ENCODE measurements at places on chromosomes 1 and 21. TPM values are rescaled to one million over a fixed set of nuclear protein-coding genes. Genes with fewer than 3 reads are reported as not detected.

DNA sequence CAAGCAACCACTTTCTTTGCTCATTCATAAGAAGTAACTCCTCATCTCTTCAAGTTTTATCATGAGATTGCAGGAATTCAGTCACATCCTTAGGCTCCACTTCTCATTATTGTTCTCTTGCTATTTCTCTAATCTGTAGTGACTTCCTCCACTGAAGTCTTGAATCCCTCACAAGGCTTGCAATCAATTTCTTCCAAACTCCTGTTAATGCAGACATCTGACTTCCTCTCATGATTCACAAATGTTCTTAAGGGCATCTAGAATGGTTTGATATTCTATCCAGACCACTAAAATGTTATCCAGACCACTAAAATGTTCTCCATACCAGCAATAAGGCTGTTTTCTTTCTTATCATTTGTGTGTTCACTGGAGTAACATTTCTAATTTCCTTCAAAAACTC lies 528.1 kb downstream of the DPYD start:
- no peaks in the 10 kb centered on the region for H3K36me3 ChIP-seq
- no peak overlapping the region for H3K4me3 ChIP-seq
- no peaks in the 10 kb centered on the region for H3K27me3 ChIP-seq
- no peak for DNase-seq
- H3K4me1 ChIP-seq = no peaks in the 10 kb centered on the region

- no peak for DNase-seq
- H3K27ac ChIP-seq = no peak overlapping the region
Observed at GRCh38 chr1:183656355-183656754, 3.2 kb upstream of the APOBEC4 start.

DNA sequence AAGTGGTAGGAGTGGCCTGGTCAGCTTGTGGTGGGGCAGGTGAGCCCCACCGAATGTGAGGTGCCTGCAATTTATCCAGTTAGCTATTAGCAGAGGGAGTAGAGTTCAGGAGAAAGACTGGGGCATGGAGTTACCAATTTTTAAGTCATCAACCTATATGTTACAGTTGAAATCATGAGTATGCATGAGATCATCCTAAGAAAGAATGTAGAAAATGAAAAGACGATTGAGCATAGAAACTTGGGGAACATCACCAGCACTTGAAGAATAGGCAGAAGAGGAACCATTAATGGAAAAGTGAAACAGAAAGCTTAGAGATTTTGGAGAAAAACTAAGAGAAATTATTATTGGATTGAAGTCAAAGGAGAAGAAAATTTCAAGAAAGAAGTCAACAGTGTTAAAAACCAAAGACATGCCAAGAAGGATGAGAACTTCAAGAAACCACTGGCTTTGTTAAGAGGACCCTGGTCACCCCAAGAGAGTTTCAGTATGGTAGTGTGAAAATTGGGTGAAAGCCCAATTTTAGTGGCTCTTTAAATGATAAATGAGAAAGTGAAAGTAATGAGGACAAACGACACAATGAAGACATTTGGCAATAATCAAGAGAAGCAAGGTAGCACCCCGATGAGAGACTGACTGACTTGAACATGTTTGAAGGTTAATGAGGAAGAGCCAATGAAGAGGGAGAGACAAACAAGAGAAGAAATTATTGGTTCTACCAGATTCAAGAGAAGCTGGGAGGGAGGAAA lies 36.7 kb downstream of the DNASE2B start:
- DNase-seq = no peak
- H3K4me3 ChIP-seq = no peak overlapping the region
- H3K36me3 ChIP-seq = no peaks in the 10 kb centered on the region
- peaks cover 6% of the 10 kb centered on the region for H3K4me1 ChIP-seq

GRCh38 chr1:31591425-31592093 lies 15.2 kb downstream of the TINAGL1 start:
- H3K27me3 ChIP-seq = no peaks in the 10 kb centered on the region
- peaks cover 31% of the 10 kb centered on the region for H3K4me1 ChIP-seq
- H3K36me3 ChIP-seq = no peaks in the 10 kb centered on the region
- H3K4me3 ChIP-seq = no peak overlapping the region

- H3K27me3 ChIP-seq = no peaks in the 10 kb centered on the region
- no peak overlapping the region for H3K4me3 ChIP-seq
- H3K4me1 ChIP-seq = no peaks in the 10 kb centered on the region
- no peak overlapping the region for H3K27ac ChIP-seq
- no peaks in the 10 kb centered on the region for H3K36me3 ChIP-seq
Observed at GRCh38 chr1:223860051-223860622, 14.4 kb upstream of the TP53BP2 start.

- H3K36me3 ChIP-seq = peaks cover 29% of the 10 kb centered on the region
- H3K27ac ChIP-seq = peak overlapping the region; percentile 28
- H3K27me3 ChIP-seq = no peaks in the 10 kb centered on the region
Observed at GRCh38 chr1:169890761-169891538, 2.7 kb downstream of the SCYL3 start.

DNA sequence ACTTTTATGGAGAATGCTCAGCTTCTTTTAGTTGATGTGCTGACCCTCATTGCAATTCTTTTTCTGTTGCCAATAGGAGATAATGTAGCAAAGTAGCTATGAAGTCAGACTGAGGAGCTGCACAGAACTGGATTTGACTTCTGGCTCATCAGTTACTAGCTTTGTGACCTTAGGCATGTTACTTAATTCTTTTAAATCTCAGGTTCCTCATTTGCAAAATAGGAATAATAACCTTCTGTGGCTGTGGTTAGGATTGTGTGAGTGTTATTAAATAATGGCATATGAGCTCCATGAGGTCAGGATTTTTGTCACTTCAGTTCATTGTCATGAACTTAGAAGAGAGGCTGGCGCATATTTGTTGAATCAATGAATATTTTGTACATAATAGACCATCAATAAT lies 237.6 kb upstream of the SGIP1 start:
- H3K27me3 ChIP-seq = no peaks in the 10 kb centered on the region
- no peak for DNase-seq
- H3K4me1 ChIP-seq = peaks cover 7% of the 10 kb centered on the region

DNA sequence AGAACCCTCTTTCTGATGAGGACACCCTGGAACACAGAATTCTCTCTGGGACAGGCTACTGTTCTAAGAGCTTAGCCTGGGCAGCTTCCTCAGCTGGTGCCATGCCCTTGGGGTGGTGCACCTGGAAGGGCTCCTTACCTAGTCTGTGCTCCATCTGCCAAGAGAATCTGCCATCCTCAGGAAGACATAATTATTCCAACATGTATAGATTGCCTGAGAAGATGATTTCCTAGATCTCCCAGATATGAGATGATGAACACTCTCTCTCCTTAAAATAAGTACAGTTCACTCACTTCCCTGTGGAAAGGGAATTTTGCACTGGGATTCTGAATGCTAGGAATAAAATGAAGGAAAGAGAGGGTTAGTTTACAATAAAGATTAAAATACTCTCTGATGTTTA lies 87.6 kb downstream of the NENF start:
- H3K27me3 ChIP-seq = no peaks in the 10 kb centered on the region
- no peak overlapping the region for H3K4me3 ChIP-seq
- DNase-seq = no peak
- H3K27ac ChIP-seq = no peak overlapping the region
- H3K4me1 ChIP-seq = no peaks in the 10 kb centered on the region

DNA sequence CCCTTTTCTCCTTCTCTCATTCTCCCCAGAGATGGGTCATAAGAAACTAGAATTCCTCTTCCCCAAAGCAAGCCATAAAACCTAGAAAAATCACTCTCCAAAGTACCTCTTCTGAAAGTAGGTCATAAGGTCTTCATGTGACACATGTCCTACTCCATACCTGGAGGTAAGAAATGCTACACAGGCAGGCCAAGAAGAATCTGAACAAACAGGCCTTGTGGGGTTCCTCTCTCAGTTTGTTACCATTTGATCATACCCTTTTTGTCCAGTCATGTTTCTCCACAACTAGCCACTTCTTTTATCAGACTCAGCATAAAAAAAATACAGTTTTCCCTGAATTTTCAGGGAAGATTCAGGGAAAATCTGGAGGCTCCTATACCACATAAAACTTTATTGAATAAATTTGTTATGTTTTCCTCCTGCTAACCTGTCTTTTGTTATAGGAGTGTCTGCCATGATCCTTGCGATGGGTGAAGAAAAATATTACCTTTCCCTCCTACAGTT lies 134.4 kb upstream of the LMO4 start:
- H3K27me3 ChIP-seq = no peaks in the 10 kb centered on the region
- no peaks in the 10 kb centered on the region for H3K4me1 ChIP-seq
- H3K36me3 ChIP-seq = no peaks in the 10 kb centered on the region
- no peak for DNase-seq
- no peak overlapping the region for H3K27ac ChIP-seq
- no peak overlapping the region for H3K4me3 ChIP-seq

DNA sequence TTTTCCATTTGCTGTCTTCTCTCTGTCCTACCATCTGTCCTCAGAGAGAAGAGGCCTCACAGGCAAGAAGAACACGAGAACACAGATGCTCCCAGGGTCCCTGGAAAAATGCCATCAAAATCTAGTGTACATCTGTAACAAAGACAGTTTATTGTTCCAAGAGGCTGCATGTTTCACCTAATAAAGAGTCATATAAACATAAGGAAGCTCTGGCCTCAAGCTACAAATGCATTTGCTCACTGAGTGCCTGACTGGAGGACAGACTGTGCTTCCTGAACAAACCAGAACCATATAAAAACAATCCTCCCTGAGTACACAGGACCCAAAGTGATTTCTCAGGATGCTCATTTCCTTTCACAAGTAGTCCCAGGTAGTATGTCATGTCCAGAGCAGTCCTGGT lies 76.3 kb upstream of the SLC44A3 start:
- H3K27me3 ChIP-seq = no peaks in the 10 kb centered on the region
- H3K27ac ChIP-seq = no peak overlapping the region
- no peak overlapping the region for H3K4me3 ChIP-seq
- H3K4me1 ChIP-seq = peaks cover 15% of the 10 kb centered on the region
- H3K36me3 ChIP-seq = no peaks in the 10 kb centered on the region
- DNase-seq = no peak

GRCh38 chr1:40078512-40079333 lies 18.3 kb downstream of the PPT1 start:
- H3K36me3 ChIP-seq = peaks cover 85% of the 10 kb centered on the region
- H3K4me3 ChIP-seq = no peak overlapping the region
- no peak for DNase-seq
- no peaks in the 10 kb centered on the region for H3K27me3 ChIP-seq

DNA sequence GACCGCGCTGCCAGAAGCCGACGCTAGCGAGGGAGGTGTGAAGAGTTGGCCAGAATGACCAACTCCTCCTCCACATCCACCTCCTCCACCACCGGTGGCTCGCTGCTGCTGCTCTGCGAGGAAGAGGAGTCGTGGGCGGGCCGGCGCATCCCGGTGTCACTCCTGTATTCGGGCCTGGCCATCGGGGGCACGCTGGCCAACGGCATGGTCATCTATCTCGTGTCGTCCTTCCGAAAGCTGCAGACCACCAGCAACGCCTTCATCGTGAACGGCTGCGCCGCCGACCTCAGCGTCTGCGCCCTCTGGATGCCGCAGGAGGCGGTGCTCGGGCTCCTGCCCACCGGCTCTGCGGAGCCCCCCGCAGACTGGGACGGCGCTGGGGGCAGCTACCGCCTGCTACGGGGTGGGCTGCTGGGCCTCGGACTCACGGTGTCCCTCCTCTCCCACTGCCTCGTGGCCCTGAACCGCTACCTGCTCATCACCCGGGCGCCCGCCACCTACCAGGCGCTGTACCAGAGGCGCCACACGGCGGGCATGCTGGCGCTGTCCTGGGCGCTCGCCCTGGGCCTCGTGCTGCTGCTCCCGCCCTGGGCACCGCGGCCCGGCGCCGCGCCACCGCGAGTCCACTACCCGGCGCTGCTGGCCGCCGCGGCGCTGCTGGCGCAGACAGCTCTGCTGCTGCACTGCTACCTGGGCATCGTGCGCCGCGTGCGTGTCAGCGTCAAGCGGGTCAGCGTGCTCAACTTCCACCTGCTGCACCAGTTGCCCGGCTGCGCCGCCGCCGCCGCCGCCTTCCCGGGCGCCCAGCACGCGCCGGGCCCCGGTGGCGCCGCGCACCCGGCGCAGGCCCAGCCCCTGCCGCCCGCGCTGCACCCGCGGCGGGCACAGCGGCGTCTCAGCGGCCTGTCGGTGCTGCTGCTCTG lies 1.2 kb downstream of the GPR88 start:
- H3K27ac ChIP-seq = no peak overlapping the region
- peaks cover 32% of the 10 kb centered on the region for H3K27me3 ChIP-seq
- peak; percentile 71 for DNase-seq
- no peaks in the 10 kb centered on the region for H3K36me3 ChIP-seq
- H3K4me1 ChIP-seq = peaks cover 23% of the 10 kb centered on the region

SSX2IP gene
- 8.5 TPM for total RNA-seq

ITLN2 gene
- 44.1 TPM for total RNA-seq

PIK3CD gene
- total RNA-seq = 18.2 TPM

B3GALT2 gene
- total RNA-seq = 6.8 TPM

CFAP57 gene
- total RNA-seq = 0.17 TPM

KCNJ15 gene
- total RNA-seq = 80.1 TPM

CLCC1 gene
- 35.1 TPM for total RNA-seq

CRYZ gene
- total RNA-seq = 48.3 TPM

AMY2A gene
- not detected for total RNA-seq

GRHL3 gene
- total RNA-seq = 0.55 TPM

LYST gene
- total RNA-seq = 78.4 TPM

MATN1 gene
- not detected for total RNA-seq

CYP4X1 gene
- 6.8 TPM for total RNA-seq
